ENCODE measurements at places on chromosomes 7 and 10. TPM values are rescaled to one million over a fixed set of nuclear protein-coding genes. Genes with fewer than 3 reads are reported as not detected.

- DNase-seq: peak; percentile 37
Measured at GRCh38 chr10:19811540-19811939, 4.7 kb upstream of the PLXDC2 start.

DNA sequence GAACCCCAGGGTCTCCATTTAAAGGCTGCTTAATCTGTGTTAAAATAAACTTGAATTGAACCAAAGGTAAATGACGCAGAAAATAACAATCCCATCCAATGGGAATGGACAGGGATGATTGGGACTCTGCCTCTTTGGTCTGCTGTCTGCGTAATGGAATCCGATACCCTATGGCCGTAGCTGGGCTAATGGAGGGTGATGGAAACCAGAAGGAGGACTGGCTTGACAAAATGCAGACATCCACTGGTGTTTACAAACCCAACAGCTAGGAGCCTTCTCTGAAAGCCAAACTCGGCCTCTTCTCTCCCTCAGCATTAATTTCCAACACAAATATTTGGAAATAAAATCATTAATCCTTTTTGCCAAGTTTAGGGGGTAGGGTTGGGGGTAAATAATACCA is 162.2 kb upstream of the CHST15 start:
- DNase-seq: no peak

DNA sequence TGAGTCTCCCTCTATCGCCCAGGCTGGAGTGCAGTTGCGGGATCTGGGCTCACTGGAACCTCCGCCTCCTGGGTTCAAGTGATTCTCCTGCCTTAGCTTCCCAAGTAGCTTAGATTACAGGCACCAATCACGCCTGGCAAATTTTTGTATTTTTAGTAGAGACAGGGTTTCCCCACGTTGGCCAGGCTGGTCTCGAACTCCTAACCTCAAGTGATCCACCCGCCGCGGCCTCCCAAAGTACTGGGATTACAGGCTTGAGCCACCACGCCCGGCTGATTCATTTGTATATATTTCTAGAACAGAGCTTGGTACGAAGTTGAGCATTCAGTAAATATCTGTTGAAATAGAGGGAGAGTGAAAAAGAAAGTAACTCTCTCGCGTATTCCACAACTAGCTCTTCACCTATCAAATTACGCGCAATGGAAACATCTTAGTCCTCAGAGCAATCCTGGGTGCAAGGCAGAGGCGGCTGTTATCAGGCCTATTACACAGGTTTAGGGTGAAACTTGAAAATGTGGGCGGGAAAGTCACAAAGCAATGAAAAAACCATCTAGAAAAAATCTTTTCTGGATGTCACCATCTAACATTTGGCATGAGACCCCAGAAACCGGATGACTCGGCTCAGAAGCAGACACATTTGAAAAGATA is 707 bp upstream of the GHITM start:
- no peak for DNase-seq

- no peak for DNase-seq
Measured at GRCh38 chr7:26949319-26949718, 84.9 kb upstream of the SKAP2 start.

GRCh38 chr10:88923520-88923919 is 29.1 kb downstream of the ACTA2 start:
- no peak for DNase-seq

DNA sequence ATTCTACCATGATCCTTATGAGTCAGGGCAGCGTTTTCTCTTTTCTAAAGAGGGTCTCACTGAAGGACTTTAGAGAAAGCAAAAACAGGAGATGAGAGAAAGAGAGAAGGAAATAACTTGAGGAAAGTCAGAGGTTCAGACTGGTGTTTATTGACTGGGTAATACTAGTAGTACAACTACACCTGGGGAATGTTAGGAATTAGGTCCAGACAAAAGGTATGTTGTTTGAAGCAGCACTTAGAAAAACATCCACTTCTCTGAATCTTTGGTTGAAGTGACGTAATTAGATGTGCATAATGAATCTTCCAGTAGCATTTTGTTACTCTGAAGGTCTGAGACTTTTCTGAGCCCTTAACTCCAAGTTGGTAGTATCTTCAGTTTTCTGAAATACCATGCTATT is 380.3 kb upstream of the LRGUK start:
- no peak for DNase-seq

GRCh38 chr7:112892263-112892662 is 102.1 kb upstream of the TMEM168 start:
- DNase-seq: peak; percentile 38

DNA sequence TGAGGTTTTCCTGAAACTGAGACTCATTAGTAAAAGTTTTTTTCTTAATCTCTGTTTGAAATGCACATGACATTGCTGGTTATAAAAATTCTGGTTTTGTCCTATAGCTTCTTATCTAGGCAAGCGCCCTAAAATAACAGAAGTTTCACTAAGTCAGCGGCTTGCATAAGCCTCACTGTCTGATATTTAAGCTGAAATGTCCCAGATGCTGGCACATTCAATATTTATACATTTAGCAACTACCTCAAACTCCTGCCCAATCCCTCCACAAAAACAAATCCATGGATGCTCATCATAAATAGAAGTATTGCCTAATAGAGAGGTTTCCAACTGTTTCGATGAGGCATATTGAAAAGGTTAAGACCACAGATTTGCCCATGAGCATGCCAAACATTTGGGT is 83.1 kb upstream of the EGR2 start:
- no peak for DNase-seq

DNA sequence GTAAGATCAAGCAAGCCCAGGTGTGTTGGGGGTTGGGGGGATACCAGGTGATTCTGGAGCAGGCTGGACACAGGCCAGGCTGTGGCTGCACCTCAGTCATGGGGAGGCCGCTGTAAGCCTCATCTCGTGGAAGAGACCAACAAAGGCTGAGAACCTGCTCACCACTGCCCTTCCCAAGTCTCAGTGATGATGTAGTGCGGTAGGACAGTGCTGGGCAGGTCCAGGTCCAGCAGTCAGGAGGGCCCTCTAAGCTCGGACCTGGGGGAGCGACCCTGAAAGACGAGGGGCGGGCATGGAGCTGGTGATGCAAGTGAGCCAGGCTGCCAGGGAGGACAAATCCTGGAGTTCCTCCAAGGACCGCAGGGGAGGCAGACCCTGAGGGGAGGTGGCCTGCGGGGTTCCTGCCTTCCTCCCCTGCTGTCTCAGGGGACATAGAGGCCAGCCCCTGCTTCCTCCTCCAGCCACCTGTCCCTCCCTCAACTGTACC is 3.3 kb upstream of the PWWP2B start:
- DNase-seq: no peak

- DNase-seq: peak; percentile 93
Measured at GRCh38 chr10:34581801-34582532, 233.1 kb downstream of the PARD3 start.

- no peak for DNase-seq
Measured at GRCh38 chr10:77338143-77338542, 299.5 kb downstream of the KCNMA1 start.

- no peak for DNase-seq
Measured at GRCh38 chr7:132083537-132084123, 492.6 kb downstream of the PLXNA4 start.

DNA sequence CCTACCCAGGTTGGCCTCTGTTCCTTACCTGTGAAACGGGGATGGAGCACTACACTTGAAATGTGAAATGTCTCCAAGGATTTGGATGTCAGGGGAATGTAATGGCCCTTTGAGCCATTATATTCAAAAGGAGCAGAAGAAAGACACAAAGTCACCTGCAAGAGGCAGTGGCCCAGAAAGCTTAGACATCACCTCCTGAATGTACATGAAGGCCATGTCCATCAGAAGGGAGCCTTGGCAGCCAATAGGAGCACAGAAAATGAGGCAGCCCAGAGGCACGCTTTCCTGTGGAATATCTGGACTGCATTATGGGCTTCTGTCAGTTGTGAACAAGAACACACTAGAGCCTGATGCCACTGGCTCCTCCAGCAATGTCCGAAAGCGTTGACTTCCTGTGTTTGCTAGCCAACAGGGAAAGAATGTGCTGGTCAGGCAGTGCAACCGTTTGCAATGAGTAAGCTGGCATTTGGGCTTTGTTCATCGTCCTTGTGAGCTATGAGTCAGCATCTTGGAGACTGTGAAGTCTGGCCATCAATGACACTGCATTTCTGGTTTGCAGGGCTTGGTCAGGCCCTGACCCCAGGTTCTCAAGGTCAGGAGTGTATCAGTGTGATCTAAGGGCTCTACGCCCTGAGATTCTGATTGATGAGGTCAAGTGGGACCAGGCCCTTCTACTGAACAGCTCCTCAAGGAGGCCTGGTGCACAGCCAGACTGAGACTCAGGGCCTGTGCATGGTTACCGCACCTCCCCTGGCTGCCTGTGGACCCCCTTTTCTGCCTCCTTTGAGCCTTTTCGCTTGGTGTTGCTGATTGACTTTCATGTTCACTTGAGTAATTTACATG is 222.4 kb downstream of the RPS24 start:
- DNase-seq: peak; percentile 100

DNA sequence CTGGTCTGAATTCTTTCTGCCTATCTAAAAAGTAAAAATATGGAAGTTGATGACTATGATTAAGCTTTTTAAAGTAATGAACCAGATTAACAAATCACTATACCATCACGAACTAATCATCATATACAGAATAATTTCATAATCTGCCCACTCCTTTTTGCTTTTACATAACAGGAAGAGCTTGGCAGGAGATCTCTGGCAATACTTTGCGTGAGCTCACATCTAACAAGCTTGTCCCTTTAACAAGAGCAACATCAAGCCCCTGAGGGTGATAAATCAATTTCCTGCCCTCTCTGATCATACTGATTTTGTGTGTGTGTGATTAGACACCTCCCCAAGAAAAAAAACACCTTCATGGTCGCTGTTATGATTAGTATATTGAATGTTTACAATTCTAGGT is 143.5 kb upstream of the ASAH2 start:
- no peak for DNase-seq

DNA sequence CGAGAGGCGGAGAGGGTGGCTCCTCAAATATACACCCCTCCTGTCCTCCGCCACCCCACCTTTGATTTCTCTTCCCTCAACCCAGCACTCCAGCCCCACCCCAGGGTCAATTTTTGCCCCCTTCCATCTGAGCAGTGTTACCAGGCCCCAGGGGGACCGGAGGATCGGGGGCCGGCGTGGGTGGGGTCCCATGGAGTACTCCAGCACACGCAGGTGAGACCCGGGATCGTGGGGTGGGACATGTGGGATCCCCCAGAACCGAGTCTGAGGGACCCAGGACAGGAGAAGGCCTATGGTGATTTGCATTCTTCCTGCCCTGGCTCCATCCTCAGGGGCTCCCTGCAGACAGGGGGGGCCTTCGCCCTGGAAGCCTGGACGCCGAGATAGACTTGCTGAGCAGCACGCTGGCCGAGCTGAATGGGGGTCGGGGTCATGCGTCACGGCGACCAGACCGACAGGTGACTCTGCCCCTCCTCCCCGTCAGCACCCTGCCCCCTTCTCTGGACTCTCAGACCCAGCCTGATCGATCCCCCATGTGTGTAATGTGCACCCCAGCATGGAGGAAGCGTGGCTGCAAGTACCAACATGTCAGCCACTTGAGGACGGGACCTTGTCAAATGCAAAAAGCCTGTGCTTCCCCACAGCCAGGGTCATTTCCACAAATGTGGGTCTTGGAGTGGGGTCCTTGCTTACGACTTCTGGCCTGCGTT is 744 bp downstream of the TRIP6 start:
- no peak for DNase-seq

- no peak for DNase-seq
Measured at GRCh38 chr7:18020138-18020715, 7.4 kb downstream of the PRPS1L1 start.

DNA sequence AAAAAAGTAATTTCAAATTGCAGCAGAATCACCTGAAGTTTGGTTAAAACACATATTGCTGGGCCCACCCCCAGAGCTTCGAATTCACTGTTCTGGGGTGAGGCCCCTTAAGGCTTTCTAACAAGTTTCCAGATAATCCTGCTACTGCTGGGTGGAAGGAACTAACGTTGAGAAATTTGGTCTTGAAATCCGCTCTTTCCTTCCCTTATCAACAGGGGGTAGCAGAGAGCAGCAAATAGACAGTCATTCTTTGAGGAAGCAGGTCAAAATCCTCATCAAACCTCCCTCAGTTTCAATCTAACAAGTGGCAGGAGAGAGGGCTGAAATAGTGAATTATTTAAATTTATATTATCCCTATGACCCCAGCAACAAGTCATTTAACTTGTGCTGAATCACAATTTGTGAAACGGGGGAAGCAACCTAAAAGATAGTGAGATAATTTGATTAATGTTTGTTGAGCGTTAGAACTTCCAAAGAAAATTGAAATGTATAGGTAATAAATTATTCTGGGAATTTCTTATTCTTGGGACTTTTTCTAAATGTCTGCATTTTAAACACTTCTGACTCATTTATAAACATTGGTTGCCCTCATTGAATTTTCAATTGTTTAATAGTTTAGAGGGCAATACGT is 21.7 kb upstream of the MALSU1 start:
- DNase-seq: peak; percentile 76

DNA sequence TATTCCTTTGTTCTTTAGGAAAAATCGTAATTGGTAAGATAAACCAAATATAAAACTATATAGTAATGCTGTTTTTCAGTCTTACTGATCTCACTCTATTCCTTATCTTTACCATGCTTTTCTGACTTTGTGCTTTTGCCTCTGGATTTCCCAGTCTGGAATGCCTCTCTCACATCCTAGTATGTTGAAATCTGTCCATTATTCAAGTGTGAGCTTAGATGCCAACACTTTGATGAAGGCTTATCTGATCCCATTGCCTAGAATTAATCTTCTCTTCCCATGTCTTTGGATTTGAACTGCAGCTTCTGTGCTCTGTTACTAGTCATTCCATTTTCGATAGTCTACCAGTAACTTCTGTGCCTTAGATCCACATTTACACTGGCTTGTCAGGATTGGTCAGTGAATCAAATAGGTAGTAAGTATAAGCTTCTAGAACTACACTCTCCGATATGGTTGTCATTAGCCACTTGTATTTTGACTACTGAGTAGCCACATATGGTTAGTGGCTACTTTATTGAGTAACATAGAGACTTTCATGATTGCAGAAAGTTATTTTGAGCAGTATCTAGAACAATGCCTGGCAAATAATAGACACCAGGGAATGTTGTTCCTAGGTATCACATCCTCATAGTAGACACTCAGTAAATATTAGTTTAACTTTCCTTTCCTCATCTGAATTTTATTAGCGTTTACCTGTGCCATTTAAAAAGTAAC is 92.9 kb downstream of the BMPR1A start:
- DNase-seq: no peak

The PPP1R3A gene
- total RNA-seq: not detected

The PTF1A gene
- not detected for total RNA-seq

The FOXK1 gene
- 13.2 TPM for total RNA-seq

The TCAF2 gene
- total RNA-seq: 9.7 TPM

The NFE2L3 gene
- 45.2 TPM for total RNA-seq

The ASB10 gene
- total RNA-seq: not detected

The PNLIP gene
- total RNA-seq: not detected

The TSPAN12 gene
- total RNA-seq: 7.2 TPM

The CDC14C gene
- not detected for total RNA-seq

Measured in PC-3 (cell line).